ENCODE measurements at places on chromosomes 2 and 18.
A peak's percentile ranks its signal among the peaks of the same experiment; 100 is the strongest.

- no peak for DNase-seq
Observed at GRCh38 chr2:54672590-54673456, 50.6 kb upstream of the EML6 start.

GRCh38 chr2:133077269-133077822 lies 407.3 kb upstream of the LYPD1 start:
- DNase-seq: no peak

GRCh38 chr2:160036736-160037135 lies 25.7 kb downstream of the PLA2R1 start:
- DNase-seq: no peak

- no peak for DNase-seq
Observed at GRCh38 chr2:223270548-223270947, 218.6 kb downstream of the KCNE4 start.

DNA sequence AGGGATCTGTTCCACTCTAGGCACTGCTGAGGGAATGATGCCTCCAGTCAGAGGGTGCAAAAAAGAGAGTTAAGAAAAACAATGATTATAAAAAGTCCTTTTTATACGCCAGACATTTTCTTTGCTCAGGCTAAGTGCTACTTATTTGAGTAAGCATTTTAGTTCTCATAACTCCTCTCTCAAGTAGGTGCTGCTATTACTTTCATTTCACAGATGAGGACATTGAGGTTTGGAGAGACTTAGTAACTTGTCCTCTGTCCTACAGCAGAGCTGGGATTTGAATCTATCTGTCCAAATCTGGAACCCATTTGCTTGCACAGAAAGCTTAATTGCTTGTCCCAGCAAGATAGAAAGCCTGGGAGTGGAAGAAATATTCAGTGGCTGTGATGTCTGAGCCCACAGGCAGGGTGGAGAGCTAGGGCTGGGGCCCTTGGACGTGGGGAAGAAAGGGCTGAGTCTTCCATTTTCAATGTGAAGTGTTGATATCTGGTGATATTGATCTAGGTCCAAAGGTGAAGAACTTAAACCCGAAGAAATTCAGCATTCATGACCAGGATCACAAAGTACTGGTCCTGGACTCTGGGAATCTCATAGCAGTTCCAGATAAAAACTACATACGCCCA lies 5.8 kb downstream of the IL37 start:
- no peak for DNase-seq

DNA sequence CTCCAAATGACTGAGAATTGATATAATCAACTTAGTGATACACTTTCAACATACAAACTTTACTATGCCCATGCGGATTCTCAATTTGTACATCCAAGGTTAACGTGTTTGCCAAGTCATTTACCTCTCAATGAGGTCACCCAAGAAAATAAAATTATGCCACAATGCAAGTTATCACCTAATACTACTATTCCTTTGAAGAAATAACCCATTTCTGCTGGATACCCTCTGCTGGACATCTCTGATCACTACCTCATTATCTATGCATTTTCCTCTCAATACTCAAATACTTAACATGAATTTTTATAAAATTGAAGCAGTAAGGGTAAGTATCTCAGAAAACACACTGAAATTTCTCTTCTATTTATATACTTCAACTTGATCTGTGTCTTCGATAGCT lies 12.7 kb downstream of the HNRNPLL start:
- DNase-seq: no peak

DNA sequence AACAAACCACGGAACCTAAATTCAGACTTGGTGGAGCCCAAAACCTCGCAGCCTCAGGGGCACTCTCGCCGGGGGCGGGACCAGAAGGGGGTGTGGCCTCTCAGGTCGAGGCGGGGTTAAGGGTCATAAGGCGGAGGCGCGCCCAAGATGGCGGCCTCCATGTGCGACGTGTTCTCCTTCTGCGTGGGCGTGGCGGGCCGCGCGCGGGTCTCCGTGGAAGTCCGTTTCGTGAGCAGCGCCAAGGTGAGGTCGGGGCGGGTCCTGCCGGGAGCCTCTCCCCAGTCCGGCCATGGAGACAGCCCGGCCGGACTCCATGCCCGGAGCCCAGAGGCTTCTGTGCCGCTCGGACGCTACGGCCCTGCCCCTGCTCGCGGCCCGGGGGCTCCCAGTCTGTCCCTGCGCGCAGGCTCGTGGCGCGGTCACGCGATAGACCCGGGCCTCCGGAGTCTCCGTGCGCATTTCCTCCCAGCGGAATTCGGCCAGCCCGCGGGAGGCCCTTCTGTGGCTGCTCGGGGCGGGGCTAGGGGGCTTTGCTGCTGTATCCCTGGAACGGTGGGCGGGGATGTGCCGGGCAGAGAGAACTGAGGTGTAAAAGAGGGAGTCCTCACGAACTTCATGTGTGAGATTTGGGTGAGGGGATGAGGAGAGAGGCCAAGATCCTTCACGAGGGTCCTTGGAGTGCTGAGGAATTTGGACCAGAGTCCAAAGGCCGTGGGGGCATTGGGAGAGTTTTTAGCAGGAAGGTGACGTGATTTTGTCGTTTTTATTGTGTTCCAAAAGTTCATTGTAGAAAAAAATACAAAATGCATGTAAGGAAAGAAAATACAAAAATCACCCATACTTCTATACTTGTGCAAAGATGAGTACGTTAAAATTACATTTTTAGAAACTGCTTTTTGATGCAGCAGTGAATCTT lies at the start of gene SMYD5:
TSS of gene SMYD5 (plus strand) at position 126 of the 916 bp plus-strand sequence. CDS start at position 148, 22 bp downstream.
- DNase-seq: peak; percentile 90

DNA sequence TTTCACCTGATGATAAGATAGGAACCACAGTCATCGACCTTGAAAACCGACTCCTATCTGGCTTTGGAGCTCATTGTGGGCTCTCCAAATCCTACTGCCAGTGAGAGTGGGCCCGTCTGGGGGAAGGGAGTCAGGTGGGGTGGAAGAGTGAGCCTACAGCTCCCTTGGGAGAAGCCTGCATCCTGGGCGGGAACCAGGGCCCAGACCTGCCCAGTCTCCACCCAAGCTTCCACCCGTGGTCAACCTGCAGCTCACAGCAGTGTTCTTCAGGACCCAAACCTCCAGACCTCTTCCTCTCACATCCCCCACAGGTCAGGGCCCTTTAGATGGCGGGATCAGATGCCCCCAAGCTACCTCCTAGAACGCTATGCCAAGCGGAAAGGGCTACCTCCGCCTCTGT lies 40.2 kb downstream of the LMAN2L start:
- DNase-seq: no peak

GRCh38 chr2:205995260-205995659 lies 90.7 kb downstream of the INO80D start:
- no peak for DNase-seq

DNA sequence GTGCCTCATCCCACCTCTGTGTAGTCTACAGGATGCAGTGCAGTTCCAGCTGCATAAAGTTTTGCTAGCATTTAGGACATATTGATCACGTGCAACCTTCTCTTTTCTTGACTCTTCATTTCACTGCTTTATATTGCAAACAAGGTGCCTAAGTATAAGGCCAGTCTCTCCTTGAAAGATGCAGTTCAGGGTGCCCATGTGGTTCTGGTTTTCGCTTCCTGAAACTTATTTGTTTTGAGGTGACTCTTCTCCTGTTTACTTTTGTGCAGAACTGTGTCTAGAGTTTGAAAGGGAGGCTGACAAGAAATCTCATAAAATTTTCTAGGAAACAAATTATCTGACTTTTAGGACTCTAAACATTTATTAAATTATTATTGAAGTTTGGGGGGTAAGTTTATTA lies 189.9 kb downstream of the UBE2E3 start:
- DNase-seq: no peak

DNA sequence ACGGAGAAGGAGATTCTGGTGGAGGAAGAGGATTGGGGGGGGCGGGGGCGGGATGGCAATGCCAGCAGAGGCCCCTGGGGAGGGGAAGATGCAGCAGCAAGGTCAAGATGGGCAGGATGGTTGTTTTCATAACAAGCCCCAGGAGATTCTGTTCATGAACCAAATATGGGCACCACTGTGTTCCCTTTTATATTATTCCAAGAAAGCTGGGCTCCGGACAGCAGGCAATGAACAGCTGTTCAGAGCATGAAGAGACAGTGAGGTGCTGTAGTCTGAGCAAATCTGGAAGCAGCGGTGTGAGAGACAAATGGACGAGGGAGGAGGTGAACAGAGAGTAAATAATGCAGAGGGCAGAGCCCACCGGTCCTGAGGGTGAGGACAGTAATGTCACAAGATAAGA lies 20.0 kb downstream of the UXS1 start:
- no peak for DNase-seq

DNA sequence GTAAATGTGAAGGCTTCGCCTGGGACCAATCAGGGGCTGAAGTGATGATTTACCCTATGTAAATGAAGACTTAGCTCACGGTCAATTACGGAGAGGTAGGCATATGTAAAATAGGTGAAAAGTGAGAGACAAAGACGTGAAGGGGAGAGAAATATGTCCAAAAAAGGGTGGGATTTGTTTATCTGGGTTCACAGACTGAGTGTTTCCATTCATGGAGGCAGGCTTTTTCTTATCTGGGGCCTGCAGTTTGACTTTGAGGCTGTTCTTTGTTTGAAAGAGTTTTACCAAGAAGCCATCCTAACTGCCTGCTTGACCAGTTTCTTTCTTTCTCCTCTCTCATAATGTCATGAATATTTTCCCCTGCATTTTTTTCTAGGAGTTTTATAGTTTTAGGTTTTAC lies 202.7 kb downstream of the NYAP2 start:
- DNase-seq: no peak

- DNase-seq: no peak
Observed at GRCh38 chr18:27848336-27848735, 328.6 kb downstream of the CDH2 start.

- no peak for DNase-seq
Observed at GRCh38 chr2:196586511-196586991, 53.0 kb upstream of the CCDC150 start.

DNA sequence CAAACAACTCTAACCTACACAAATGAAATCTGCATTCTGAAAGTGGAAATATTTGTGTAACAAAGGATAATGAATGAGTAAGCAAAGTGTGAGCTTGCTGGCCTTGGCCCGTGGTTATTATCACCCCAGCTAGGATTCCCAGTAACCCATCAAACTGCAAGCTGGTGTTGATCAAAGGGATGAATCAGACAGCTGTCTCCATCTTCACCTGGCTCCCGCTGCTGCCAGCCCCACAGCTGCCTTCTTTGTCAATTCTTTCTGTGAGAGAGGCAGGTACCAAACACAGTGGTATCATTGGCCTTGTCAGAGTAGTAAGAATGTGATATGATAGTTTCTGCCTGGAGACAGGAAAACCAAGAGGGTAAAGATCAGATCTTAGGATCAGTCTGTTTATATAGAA lies 25.2 kb upstream of the RGPD4 start:
- DNase-seq: no peak

GRCh38 chr2:183163821-183164649 lies 39.8 kb downstream of the NUP35 start:
- DNase-seq: no peak

DNA sequence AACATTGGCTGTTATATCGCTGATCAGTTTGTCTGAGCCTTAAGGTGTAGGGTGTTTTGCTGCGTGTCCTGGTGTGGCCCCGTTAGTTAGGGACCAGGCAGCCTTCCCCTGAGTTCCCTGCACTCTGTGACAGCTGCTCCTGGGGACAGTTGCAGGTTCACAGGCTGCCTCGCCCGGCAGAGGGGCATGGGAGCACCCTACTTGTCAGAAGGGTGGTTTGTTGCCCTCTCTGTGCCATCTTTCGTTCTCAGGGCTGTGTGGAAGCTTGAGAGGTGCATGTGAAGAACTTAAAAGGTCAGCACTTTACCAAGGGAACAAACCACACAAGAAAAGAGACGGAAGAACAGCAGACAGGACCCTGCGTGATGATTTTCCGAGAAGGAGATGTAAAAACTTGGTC lies 159.6 kb downstream of the LDLRAD4 start:
- DNase-seq: no peak

DNA sequence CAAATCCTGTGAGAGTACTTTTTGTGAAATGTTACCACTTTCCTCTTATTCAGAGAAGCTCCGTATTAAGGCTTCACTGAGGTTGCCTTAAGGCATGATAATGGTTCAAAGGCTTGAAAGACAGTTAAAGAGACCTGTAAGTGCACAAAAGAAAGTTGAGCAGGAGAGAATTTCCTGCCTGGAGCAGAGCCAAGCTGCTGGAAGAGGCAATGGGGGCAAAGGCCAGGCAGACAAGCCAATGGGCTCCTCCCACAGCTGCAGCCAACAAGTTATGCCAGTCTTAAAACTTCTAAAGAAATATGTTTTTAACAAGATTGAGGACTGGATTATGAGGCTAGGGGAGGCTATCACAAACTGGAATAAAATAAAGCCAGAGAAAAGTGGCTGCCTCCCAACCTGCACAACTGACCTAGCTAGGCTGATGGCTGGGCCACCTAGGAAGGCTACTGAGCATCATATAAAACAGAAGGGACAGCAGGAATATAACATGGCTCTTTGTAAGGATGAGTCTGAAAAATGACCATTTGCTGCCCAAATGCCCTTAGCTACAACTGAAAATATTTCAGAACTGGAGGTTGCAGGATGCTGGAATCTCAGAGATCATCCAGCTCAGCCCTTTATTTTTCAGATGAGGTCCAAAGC lies 2.1 kb downstream of the IL1B start:
- no peak for DNase-seq

DNA sequence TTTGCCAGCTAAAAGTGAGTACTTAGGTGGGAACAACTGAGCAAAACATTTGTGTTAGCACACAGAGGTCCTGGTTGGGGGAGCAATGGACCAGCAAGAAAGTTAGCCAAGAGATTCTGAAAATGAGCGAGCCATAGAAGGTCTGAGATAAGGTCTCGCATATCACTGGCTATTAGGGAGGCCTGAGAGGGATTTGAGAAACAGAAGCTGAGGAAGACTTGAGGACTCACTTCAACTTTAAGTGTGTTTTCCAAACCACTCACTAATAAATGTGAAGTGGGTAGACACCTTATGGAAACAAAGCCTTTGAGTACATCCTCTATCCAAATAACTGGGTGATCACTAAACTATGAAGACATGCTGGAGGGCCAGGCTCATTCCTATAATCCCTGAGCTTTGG lies 958.5 kb downstream of the DPP10 start:
- DNase-seq: no peak

GRCh38 chr2:46615555-46615954 lies 136.2 kb downstream of the TMEM247 start:
- DNase-seq: no peak

DNA sequence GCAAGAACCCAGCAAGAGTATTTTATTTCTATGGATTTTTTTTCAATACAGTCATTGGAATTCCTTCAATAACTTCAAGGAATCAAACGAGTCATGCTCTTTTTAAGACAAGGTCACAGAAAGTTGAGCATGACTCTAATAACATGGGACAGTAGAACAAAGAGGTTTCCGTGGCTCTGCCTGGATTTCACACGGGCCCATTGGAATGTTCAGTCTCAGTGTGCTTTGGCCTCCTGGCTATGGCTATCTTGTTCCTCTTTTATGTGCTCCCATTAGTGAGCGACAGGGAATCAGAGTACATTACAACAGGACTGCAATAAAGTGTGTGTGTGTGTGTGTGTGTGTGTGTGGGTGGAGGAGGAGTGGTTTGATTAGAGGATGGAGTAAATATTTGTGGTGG lies 312.4 kb downstream of the DCC start:
- no peak for DNase-seq

GRCh38 chr2:207764096-207764630 lies 5.5 kb downstream of the FZD5 start:
- no peak for DNase-seq

All from activated CD4-positive, alpha-beta T cell treated with anti-CD3 and anti-CD28 coated beads, Interleukin-2, amount 50 U/mL, for 24 hours (primary cell).